ENCODE measurements at places on chromosomes 13 and 19.

- no peak for DNase-seq
Observed at GRCh38 chr19:33374236-33374714, 766 bp downstream of the CEBPG start.

DNA sequence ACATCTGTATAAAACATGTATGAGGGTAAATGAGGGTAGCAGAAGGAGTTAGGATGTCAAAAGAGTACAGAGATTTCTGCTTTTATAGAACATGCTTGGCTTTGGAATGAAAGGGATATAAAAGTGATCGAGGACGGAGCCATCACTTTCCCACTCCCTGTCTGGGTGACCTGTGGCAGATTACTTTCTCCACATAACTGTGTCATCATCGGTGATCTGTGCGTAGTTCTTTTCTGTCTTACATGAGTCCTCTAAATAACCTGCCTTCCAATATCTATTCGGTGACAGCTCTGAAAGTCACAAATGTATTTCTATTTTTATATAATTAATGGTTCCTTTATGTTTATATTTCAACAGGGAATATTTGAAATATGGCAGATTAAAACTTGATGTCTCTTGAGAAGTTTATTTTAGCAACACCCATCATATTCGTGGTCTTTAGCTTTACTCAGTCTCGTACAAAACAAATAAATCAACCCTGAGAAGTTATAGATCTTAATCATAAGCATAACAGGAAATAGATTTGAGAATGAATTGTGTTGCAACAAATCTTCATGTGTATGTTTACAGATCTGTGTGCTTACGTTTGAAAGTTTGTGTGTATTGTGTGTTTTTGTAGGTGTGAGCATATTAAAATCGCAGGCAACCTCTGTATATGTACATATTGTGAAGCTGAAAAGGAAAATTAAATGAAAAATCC, 1094.3 kb downstream of the EFNB2 start:
- no peak for DNase-seq

DNA sequence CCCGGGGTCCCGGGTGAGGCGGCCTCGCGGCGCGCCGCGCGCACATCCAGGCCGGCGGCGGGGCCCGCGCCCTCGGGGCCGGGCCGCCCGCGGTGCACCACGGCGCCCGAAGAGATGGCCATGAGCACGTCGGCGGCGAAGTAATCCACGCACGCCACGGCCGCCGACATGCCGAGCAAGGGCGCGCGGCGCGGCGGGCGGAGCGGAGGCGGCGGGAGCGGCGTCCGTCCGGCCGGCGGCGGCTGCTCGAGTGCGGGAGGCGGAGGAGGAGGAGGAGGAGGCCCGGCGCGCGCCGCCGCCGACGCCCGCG, at the start of gene KLF16:
Gene KLF16 (minus strand): TSS at position 252 of the 310 bp plus-strand sequence. CDS start 82 bp downstream, at position 170.
- no peak for DNase-seq

GRCh38 chr19:44754750-44755080, 6.2 kb downstream of the BCL3 start:
- DNase-seq: no peak

- DNase-seq: no peak
Observed at GRCh38 chr19:14072535-14073260, at the start of gene MISP3. Gene MISP3 (plus strand): TSS chr19:14072786. CDS start chr19:14073310, 524 bp downstream.

GRCh38 chr13:109497917-109498316, 288.5 kb downstream of the IRS2 start:
- no peak for DNase-seq

GRCh38 chr13:50715402-50716146, 127.9 kb downstream of the DLEU7 start:
- DNase-seq: no peak

GRCh38 chr19:49567861-49568441, 12.4 kb downstream of the NOSIP start:
- no peak for DNase-seq

DNA sequence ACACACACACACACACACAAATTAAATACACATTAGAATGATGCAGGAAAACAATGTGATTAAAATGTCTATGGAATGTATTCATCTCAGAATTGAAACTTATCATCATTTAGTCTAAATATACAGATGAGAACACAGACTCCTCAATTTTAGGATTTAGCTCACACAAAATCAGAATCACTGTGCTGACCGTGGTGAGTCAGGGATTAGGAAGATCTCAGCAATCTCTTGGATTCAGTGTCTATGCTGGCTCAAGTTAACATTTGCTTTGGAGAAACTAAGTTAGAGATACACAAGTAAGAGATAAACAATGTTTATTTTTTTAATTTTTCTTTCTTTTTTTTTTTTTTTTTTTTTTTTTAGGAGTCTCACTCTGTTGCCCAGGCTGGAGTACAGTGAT, 323.6 kb downstream of the KLF12 start:
- no peak for DNase-seq

- DNase-seq: no peak
Observed at GRCh38 chr19:19805480-19805879, 16.1 kb downstream of the ZNF506 start.

GRCh38 chr13:33073338-33073737, 57.1 kb downstream of the KL start:
- no peak for DNase-seq

GRCh38 chr13:95355494-95355893, 54.2 kb upstream of the ABCC4 start:
- no peak for DNase-seq

DNA sequence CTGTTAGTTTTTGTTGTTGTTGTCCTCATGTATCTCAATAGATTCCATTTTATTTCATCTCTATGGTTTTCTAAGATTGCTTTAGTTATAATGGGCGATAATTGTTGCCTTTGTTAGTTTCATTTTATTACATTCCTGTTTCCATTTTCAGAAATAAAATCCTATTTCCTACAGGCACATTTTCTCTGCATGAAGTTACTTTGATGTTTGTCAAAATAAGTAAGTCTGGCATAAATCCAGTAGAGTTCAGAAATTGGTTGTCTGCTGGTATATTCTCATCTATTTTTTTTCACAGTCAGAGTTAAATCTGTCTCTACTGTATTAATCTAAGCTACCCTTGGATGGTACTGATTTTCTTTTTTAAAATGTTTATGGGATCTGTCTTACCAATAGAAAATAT, 204.1 kb downstream of the MYO16 start:
- no peak for DNase-seq

- DNase-seq: no peak
Observed at GRCh38 chr19:45087531-45087930, 5.4 kb upstream of the PPP1R37 start.

DNA sequence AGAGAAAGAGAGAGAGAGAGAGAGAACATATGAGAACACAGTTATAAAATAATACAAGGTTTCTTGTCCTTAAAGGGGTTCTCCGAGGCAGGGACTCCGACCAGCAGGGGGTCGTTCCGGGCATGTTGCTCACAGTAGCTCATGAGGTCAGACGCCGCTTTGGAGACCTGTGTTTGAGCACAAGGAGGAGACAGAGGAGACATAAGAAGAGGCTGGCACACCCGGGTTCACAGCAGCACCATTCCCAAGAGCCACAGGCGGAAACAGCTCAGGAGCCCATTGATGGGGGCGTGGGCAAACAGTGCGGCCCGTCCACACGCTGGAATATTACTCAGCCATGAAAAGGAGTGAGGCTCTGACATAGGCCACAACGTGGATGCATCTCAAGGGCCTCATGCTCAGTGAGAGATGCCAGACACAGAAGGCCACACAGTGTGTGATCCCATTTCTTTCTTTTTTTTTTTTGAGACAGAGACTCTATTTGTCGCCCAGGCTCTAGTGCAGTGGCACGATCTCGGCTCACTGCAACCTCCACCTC, 39.1 kb downstream of the GADD45B start:
- DNase-seq: no peak

GRCh38 chr13:97369261-97369893, 64.6 kb upstream of the RAP2A start:
- DNase-seq: no peak

DNA sequence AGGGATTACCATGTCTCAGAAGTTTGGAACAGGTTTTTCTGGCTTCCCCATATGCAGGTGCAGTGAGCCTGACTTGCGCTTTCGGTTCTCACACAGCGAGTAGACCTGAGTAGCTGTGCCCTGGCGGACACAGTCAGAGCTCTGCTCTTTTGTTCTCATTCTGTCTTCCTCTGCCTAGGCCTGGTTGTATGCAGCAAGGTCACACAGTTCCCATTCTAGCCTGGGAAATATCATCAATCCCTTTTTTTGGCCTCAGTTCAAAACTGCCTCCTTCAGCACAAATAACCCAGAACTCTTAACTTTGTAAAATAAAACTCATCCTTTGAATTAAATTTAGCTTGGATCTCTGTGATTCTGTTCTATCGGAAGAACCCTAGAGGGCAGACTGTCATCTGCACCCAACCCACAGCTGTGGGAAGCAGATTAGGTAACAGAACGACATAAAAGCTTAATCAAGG, 10.2 kb downstream of the OXGR1 start:
- DNase-seq: no peak

- no peak for DNase-seq
Observed at GRCh38 chr13:111519490-111520170, 199.2 kb downstream of the TEX29 start.

GRCh38 chr13:88066847-88067246, 395.7 kb downstream of the SLITRK5 start:
- no peak for DNase-seq

- no peak for DNase-seq
Observed at GRCh38 chr19:35341565-35342225, 6.0 kb upstream of the FFAR1 start.

GRCh38 chr19:39602224-39602623, at the start of gene LGALS13:
Gene LGALS13 (plus strand): TSS chr19:39602524. CDS start chr19:39602569, 45 bp downstream.
- DNase-seq: no peak

DNA sequence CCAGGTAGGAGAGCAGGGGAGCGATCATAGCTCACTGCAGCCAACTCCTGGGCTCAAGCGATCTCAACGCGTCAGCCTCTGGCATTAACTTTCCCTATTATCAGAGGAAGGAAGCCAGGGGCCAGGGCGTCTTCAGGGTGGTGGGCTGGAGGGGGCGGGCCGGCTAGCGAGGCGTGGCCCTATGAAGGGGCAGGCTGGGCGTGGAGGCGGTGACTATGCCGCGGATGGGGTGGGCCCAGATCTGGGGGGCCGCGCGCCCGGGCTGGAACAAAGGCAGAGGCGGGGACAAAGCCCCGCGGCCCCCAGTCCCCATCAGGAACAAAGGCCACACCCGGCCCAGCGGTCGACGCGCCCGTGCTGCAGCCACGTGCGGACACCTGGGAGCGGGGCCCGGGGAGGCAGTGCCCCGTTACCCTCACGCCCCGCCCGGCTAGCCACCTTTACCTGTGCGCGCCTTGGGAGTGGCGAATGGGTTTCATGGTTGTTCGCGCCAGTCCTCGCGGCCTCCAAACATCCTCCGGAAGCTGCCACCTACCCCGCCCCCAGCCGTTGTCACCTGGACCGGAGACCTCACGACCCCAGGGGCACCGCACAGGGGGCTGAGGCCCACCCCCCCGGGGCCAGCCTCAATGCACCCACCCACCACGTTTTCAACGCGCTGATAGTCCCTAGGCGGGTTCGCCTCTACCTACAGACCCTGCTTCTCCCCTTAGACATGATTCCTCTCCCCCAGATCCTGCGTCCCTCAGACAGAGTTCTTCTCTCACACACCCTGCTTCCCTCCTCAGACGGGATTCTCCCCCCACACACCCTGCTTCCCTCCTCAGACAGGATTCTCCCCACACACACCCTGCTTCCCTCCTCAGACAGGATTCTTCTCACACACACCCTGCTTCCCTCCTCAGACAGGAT, 5.4 kb upstream of the TRIM28 start:
- DNase-seq: no peak

GRCh38 chr19:52226652-52227051, 36.8 kb downstream of the PPP2R1A start:
- no peak for DNase-seq

GRCh38 chr13:31174018-31174417, 12.3 kb upstream of the HSPH1 start:
- DNase-seq: no peak

DNA sequence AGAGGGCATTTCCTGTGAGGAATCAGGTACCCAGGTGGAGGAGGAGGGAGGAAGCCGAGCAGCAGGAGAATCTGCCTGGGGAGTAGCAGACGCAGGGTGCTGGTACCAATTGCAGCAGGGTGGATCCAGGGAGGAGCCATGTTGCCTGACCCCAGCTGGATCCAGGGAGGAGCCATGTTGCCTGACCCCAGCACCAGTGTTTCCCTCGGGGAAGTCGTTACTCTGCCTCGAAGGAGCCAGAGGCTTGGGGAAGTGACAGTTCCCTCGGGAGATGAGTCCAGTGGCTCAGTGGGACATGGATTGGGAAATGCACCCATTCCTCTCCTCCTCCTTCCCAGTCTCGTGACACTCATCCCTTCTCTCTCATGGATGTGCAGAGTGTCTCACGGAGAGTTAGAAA, 31.5 kb downstream of the LAIR2 start:
- no peak for DNase-seq

DNA sequence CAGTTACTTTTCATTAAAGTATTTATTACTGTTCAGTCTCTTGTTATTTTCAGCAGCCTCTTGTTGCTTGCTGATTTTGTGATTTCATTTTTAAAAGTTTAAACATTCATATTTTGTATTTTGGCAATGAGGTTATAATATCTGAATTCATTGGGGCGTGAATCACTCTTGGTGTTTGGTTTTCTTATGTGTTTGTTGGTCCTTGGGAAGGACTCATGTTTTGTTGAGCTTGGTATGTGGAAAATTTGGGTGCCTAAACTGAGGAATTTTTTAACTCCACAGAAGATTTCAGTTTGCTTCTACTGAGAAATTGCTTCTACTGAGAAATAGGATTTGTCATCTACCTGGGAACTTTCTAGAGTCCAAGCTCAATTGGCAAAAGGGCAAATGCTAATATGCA, 38.2 kb downstream of the PDS5B start:
- DNase-seq: no peak
